ENCODE measurements at places on chromosomes 6 and 20.

- no peak for DNase-seq
Measured at GRCh38 chr20:50673466-50674137, 17.7 kb downstream of the RIPOR3 start.

DNA sequence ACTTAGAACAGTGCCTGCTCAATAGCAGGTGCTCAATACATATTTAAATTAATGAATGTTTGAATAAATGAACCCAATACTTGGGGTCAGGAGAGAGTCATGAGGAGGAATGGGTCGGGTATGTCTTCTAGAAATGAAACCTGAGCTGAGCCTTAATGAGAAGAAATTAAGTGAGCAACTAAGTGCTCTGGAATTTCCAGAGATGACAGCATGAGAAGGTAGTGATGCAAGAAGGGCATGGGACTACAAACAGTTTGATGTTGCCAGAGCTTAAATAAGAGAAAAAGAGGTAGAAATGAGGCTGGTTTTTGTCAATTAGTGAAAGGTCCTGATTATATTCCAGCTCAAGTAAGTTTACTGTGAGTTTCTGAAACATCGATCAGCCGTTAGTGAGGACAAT lies 82.9 kb downstream of the PDE10A start:
- DNase-seq, result no peak

DNA sequence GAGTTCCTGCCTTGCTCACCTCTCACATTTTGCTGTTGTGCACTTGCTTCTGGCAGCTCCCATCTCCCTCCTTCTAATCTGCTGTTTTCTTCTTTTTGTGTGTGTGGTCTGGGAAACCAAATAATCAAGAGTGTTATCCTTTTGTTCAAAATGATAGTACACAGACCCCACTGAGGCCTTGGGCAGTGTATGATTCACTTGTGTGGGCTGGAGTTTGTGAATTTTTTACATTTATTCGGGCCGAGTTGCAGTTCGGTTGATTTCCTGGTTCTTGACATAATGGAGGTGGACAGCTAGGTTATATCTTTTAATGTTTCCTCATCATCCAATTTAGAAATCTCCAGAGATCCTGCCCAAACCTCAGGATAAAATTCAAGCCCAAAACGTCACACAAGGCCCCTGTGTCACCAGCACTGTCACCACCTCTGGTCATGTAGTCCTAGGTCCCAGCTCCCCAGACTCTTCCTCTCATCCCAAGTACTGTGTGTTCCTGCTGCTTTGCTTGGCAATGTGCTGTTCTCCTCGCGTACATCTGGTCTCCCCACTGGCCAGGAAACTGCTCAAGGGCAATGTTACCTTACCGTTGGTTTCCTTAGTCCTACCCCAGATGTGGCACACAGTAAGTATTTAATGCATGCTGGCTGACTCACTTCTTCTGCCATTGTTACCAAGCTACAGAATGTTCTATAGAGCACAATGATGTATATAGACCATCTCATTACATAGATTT lies 55.7 kb upstream of the PHACTR2 start:
- no peak for DNase-seq

- DNase-seq, result no peak
Measured at GRCh38 chr6:86331919-86332318, 605.4 kb upstream of the HTR1E start.

DNA sequence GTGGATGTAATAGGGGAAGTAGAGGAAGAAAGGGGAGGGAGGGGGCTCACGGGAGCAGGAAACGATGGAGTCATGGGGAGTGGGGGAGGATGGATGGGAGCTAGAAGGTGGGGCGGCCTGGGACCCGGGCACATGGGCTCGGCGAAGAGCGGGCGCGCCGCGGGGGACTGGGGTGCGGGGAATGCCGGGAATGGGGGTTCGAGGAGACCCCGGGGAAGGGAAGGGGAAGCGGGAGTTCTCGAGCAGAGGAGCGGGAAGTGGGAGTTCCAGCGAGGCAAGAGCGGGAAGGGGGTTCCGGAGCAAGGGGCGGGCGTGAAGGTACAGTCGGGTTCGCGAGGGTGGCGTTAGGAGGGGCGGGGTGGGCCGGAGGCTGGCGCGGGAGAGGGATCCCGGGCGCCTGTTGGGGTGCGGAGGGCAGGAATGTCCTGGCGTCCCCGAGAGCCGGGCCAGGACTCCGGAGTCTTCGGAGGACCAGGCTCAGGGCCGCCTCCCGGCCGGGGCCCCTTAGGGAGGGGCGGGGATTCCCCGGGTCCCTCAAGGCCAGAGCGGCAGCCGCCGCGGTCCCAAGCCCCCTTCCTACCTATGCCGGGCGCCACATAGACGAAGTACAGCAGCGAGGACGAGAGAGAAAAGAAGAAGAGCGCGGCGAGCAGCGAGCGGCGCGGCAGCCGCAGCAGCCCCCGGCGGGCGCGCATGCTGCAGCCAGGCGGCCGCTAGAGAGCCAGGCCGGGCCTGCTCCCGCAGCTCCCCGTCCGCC lies 504 bp downstream of the B4GALT5 start:
- peak; percentile 49 for DNase-seq

GRCh38 chr6:3725145-3726047 lies 26.1 kb downstream of the PXDC1 start:
- no peak for DNase-seq

DNA sequence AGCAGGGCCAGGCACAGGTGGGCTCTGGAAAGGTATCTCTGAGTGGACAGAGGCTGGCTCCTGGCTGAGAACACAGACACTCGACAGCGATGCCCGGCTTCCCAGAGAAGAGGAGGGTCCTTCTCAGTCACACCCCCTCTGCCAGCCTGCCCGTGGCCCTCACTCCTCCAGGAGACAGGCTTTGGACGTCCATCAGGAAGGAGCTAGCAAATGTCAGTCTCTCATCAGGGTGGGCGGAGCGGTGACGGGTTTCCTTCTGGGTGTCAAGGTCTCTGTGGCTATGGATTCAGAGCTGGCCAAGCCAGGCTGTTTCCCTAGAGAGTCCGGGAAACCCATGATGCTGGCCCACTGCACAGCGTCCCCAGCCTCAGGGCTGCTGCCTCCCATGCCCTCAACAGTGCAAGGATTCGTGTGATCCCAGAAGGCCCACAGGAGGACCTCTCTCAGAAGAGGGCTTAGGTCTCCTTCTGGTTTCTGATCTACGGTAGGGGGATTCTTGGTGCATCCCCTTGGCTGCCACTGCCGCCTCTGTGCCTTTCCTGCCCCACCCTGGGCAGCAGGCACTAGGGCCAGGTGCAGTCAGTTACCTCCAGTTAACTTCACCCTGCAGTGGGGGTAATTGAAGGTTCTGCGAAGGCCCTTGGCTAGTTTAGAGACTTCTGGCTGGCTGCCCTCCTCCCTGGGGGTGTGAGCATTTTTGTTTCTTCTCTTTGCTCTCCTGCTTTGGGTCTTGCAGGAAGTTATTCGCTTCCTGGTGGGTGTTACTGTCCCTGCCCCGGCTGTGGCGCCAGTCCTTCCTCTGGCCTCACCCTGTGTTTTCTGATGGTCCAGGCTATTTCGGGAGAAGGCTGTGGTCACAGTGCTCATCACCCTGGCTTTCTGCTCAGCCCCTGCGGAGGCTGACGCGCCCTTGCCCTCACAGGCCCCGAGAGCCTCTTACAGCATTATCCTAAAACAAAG lies 80.2 kb downstream of the CDH4 start:
- no peak for DNase-seq
